Progenitor cell of endocrine pancreas (in vitro differentiated cells): ENCODE measurements at places on chromosomes 6 and 20.

DNA sequence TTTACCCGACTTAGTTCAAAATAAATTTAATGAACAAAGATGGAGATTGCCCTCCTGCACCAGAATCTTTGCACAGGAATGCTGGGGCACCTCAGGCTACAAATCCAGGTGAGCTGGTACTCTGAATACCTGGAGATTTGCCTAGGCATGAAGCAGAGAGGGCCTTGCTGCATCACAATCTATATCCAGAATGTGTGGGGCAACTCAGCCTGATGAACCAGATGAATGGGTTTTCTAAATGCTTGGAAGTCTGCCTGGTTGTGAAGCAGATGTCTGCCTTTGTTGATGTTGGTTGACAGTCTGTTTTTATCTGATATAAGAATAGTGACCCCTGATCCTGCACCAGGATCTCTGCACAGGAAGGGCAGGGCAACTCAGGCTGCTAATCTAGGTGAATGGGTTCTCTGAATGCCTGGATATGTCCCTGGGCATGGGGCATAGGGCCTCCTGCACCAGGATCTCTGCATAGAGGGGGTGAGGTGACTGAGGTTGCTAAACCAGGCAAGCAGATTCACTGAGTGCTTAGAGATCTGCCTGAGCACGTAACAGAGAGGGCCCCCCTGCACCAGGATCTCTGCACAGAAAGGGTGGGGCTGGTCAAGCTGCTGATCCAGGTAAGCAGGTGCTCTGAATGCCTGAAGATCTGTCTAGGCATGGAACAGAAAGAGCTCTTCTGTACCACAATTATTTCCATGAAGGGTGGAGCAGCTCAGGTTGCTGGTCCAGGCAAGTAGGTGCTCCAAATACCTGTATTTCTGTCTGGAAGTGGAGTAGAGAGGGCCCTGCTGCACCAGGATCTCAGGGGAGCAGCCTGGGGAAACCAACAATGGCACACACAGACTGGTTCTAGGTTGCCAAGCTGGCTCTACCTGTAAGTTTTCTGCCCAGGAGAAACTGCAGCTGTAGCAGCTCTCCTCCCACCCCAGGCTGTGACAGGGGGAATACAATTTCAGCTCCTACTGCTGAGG, 437.5 kb downstream of the MMUT start:
- DNase-seq: no peak
- no peaks in the 10 kb centered on the region for H3K4me1 ChIP-seq
- H3K27ac ChIP-seq: no peak overlapping the region
- H3K27me3 ChIP-seq: no peaks in the 10 kb centered on the region

DNA sequence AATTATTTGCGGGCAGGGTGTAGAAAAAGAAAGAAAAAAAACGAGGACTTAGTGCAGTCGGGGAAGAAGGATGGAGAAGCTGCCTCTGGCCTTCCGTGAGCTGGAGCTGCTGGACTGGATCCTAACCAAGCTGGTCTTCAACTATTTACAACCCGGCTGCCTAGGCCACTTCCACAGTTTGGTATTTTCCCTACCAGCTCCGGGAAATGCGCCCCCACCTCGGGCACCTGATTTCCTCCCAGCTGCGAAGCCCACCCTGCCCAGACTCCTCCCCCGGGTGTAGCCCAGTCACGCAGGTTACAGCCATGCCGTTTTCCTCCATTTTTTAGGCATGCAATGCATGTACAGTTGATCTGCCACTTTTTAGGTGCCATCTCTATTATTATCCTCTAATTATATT, 21.2 kb downstream of the THEMIS start:
- H3K4me3 ChIP-seq: peak overlapping the region; percentile 22
- peak; percentile 37 for DNase-seq
- H3K27ac ChIP-seq: no peak overlapping the region
- no peaks in the 10 kb centered on the region for H3K27me3 ChIP-seq
- H3K4me1 ChIP-seq: no peaks in the 10 kb centered on the region

GRCh38 chr6:19836799-19837510, at the start of gene ID4:
TSS of gene ID4 (plus strand) at chr6:19837370. CDS start at chr6:19837755, 385 bp downstream.
- H3K27me3 ChIP-seq: peaks cover 2% of the 10 kb centered on the region
- H3K4me3 ChIP-seq: peak within 1 kb of the TSS; percentile 89
- DNase-seq: peak; percentile 96
- peak within 1 kb of the TSS; percentile 98 for H3K27ac ChIP-seq
- H3K4me1 ChIP-seq: peaks cover 33% of the 10 kb centered on the region

DNA sequence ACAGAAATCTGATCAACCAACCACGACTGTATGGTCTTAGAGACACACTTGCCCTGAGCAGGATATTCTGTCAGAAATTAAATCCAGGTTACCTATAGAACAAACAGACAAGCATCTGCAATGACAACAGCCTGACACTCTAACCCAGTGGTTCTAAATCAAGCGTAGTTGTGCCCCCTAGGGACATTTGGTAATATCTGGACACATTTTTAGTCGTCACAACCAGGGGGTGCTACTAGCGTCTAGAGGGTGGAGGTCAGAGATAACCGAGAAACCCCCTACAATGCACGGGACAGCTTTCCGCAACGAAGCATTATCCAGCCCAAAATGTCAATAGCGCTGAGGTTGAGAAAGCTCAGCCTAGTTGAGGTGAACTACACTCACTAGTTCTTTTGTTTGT, 32.3 kb downstream of the ID4 start:
- no peak overlapping the region for H3K27ac ChIP-seq
- H3K27me3 ChIP-seq: peaks cover 24% of the 10 kb centered on the region
- H3K4me1 ChIP-seq: peaks cover 23% of the 10 kb centered on the region
- no peak overlapping the region for H3K4me3 ChIP-seq
- DNase-seq: no peak
